ENCODE measurements at places on chromosomes 13 and 19.

DNA sequence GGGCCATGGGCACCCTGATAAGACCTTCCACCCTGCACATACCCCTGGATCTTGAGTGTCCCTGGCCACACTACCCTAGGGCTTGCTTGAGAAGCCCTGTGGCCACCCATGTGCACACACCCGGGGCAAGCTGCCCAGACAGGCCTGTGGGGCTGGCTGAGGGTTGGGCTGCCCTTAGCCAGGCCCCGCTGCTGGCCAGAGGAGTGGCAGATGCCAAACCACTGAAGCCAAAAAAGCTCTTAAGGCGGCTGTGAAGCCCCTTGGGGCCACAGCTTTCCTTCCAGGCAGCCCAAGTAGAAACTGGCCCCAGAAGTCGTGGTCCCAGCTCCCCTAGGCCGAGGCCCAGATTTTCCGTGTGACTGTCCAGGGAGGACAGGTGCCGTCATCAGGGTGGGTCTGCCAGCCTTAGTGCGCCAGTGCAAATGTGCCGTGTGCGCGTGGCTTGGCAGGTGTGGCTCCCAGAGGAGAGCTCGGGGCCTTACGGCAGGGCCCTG lies 14.8 kb downstream of the CEBPG start:
- peak; percentile 43 for DNase-seq

GRCh38 chr13:43776501-43777079 lies 10.2 kb downstream of the ENOX1 start:
- no peak for DNase-seq

- DNase-seq: no peak
These were observed 125.9 kb downstream of the COL4A2 start for GRCh38 chr13:110433014-110433413.

- peak; percentile 76 for DNase-seq
These were observed 17.5 kb downstream of the KLF2 start for GRCh38 chr19:16342002-16342715.

- DNase-seq: no peak
These were observed 413.4 kb downstream of the ZNF536 start for GRCh38 chr19:30785458-30786137.

DNA sequence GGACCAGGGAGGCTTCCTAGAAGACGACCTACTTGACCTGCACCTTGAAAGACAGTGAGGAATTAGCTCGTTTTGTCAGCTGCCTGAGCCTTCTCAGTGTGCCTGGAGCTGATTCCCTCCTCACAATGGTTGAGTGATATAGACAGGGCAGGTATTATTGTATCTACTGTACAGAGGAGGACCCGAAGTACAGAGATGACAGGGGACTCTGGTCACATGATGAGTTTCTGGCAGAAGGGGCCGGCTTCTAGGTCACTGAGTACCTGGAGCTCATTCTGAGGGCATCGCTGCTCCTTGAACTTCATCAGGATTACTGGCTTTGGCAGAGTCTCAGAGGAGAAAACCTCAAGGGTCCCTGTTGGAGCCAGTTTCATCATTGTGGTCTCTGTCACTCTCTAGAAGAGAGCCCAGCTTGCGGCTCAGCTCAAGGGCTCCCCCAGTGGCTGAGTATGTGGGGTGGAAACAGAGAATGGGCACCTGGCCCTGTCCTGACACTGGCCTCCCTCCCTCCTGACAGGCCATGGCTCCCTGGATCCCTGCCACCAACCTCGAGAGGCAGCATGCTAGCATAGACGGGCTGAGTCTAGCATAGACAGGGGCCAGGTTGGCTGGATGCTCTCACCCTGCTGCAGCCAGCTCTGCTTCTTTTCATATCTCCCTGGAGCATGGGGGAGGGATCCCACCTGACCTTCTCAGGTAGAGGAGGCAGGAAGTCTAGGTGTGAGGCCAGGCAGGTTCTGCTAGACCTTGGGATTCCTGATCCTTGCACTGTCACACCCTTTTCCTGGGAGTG lies 38.7 kb downstream of the NFIX start:
- DNase-seq: peak; percentile 80

GRCh38 chr13:24281188-24282008 lies 28.0 kb upstream of the C1QTNF9 start:
- no peak for DNase-seq

GRCh38 chr13:29791508-29791907 lies 58.9 kb downstream of the UBL3 start:
- no peak for DNase-seq

GRCh38 chr19:8481616-8482015 lies 20.8 kb downstream of the PRAM1 start:
- no peak for DNase-seq

GRCh38 chr19:29267701-29268100 lies 54.8 kb upstream of the UQCRFS1 start:
- no peak for DNase-seq

DNA sequence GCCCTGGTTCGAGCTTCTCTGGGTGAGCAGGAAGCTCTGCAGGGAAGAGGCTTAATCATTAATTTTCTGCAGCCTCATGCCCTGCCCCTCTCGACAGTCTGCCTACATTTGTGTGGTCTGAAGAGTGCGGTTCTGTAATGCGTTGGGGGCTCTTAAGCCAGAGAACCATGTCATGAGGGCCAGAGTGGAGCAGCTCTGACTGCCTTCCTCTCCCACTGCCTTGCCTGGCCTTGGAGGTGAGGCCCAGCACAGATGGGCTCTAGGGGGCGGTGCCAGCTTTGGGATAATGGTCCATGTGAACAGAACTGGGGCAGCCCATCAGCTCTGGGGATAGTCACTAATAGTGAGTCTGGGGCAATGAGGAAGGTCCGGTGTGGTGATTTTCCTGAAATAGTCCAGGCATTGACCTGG lies 5.7 kb downstream of the FGF9 start:
- peak; percentile 37 for DNase-seq

DNA sequence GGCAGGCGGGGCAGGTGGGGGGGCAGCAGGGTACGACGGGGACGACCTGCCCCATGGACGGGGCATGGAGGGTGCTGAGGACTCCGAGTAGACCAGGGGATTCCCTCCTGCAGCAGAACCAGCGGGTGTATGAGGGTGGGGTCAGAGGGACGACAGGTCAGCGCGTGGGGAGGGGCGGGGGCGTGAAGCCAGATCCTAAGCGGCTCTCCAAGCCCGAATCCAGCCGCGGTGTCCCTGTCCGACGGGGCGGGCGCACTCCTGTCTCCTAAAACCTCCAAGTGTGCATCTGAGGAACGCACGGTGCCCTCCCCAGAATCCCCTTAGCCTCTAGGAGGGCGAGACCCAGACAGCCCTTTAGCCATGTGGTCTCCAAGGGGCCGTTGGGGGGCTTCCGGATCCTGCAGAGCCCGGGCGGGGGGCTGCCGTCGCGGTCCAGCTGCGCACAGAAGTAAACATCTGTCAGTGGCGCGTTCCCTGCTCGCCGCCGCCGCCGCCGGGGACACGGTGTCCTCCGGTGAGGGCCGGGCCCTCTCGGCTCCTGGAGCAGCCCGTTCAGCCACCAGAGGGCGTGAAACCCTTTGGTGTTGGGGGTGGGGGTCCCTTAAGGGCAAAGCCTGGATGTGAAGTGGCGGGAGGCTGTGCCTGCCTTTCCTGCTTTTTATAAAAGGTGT lies 730 bp downstream of the NRTN start:
- DNase-seq: peak; percentile 78

- no peak for DNase-seq
These were observed 149.0 kb downstream of the SLITRK1 start for GRCh38 chr13:83733293-83733692.

DNA sequence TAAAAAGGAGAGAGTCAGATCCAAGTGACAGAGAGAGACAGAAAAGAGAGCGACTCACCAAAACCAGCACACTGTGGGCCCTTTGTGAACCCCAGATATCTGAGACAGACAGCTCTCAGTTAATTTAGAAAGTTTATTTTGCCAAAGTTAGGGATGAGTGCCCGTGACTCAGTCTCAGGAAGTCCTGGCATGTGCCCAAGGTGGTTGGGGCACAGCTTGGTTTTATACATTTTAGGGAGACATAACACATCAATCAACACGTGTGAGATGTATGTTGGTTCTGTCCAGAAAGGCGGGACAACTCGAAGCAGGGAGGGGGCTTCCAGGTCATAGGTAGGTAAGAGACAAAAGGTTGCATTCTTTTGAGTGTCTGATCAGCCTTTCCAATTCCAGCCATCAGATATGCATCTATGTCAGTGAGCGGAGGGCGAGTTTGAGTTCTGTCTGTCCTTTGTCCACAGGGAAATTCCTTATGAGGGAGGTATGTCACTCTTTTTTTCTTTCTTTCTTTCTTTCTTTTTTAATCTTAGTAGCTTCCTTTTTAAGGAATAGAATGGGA lies 37.2 kb upstream of the ATP11A start:
- no peak for DNase-seq

DNA sequence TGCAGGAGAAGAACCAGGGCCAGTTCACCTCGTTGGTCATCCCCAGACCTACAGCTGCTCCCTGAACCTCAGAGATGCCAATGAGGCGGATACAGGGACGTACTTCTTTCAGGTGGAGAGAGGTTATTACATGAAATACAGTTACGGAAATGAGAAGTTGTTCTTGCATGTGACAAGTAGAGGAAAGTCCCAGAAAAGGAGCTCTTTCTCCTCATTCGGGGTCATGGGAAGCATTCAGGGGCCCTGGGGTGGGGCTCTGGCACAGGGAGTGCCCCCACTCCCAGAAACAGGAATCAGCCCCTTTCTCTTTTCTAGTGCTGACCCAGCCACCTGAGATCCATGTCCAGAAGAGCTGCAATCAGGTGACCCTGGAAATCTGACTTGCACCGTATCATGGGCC lies 4.5 kb upstream of the SIGLEC9 start:
- DNase-seq: no peak
